ENCODE measurements at places on chromosomes 5 and 9. TPM values are rescaled to one million over a fixed set of nuclear protein-coding genes. Genes with fewer than 3 reads are reported as not detected.

- no peaks in the 10 kb centered on the region for H3K27me3 ChIP-seq
- DNase-seq = no peak
- H3K27ac ChIP-seq = no peak overlapping the region
- H3K4me1 ChIP-seq = no peaks in the 10 kb centered on the region
- no peaks in the 10 kb centered on the region for H3K36me3 ChIP-seq
These were observed 12.5 kb downstream of the SRFBP1 start for GRCh38 chr5:121974261-121974660.

SHISAL2B gene
- 10.4 TPM for total RNA-seq

GRCh38 chr5:54063817-54064216 lies 246.6 kb downstream of the ARL15 start:
- H3K27ac ChIP-seq = no peak overlapping the region
- no peaks in the 10 kb centered on the region for H3K36me3 ChIP-seq
- H3K4me1 ChIP-seq = peaks cover 29% of the 10 kb centered on the region
- no peak overlapping the region for H3K4me3 ChIP-seq

GRCh38 chr5:37772255-37772654 lies 67.6 kb downstream of the GDNF start:
- no peak overlapping the region for H3K4me3 ChIP-seq
- no peak for DNase-seq
- H3K4me1 ChIP-seq = no peaks in the 10 kb centered on the region
- H3K27me3 ChIP-seq = no peaks in the 10 kb centered on the region

SPINK13 gene
- not detected for total RNA-seq

DNA sequence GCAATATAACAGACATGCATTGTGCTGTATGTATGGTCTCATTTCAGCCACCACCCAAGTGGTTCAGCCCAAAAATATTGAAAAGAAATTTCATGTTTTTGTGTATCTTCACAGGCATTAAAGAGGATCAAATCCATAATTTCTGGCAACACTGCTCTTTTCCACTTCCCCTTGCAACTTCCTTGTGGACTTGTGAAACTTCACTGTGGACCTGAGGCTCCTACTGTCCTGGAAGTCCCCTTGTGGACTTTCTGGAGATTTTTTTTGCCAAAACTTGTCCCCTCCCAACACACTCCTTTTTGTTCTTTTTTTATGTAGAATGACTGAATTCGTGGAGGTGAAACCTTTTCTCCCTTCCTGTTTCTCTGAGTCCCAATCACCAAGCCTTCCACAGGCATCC lies 14.3 kb downstream of the OTULINL start:
- H3K27me3 ChIP-seq = no peaks in the 10 kb centered on the region
- no peaks in the 10 kb centered on the region for H3K36me3 ChIP-seq
- DNase-seq = no peak
- no peak overlapping the region for H3K4me3 ChIP-seq
- H3K27ac ChIP-seq = no peak overlapping the region

Measured in neural progenitor cell (in vitro differentiated cells).